Activated CD4-positive, alpha-beta T cell treated with anti-CD3 and anti-CD28 coated beads, Interleukin-2, Interleukin-4, amounts not matched to agents 100 ng/mL and 50 ng/mL, durations not matched to agents 16 hours and 8 hours (primary cell): ENCODE measurements at places on chromosomes 2 and 18.

DNA sequence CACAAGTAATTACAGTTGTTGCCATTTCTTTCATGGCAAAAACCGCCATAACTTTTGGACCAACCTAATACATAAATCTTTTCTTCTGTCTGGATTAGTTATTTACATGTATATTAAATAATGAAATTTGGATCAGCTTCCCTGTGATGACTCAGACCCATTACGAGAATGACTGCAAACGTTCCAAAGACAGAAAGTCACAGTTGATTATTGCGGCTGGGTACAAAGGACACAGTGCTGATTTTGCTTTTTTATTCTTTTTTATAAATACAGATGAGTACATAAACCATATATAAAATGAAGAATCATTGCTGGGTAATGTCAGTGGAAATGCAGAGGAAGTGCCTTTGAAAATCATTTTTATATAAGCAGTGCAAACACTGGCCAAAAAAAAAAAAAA lies 126.2 kb downstream of the TWIST2 start:
- DNase-seq = no peak

GRCh38 chr2:1864301-1864980 lies 120.1 kb upstream of the PXDN start:
- DNase-seq = no peak

- no peak for DNase-seq
Observed at GRCh38 chr18:5894611-5895298, 567 bp downstream of the TMEM200C start.

- no peak for DNase-seq
Observed at GRCh38 chr2:3041841-3042600, 335.6 kb downstream of the EIPR1 start.

- no peak for DNase-seq
Observed at GRCh38 chr2:112520234-112520783, 22.0 kb upstream of the POLR1B start.

GRCh38 chr18:79904357-79905147 lies 46.9 kb downstream of the SLC66A2 start:
- DNase-seq = no peak
